ENCODE measurements at places on chromosomes 16 and 17.

DNA sequence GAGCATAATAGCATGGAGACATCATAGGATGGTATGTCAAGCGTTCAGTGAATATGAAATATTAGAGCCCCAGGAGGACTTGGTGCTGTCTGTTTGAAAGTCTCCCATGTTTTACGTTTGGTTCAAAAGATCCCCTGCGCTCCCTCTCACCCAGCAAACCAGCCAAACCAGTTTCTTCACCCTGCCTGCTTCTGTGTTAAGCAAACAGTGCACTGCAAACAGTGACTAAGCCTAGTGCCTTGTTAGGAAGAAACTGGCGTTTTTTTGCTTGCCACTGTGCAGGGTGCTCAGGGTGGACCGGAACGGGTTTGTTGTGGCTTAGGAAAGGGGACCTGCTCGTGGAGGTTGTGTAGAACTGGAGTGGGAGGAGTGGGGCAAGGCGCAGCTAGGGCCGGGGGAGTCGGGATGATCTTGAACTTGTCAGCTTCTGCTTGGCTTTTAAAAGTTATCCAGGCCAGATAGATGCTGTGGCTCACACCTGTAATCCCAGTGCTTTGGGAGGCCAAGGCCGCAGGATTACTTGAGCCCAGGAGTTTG is 7.7 kb downstream of the CDH1 start:
- DNase-seq: no peak

- DNase-seq: no peak
These were observed 23.3 kb downstream of the SEC14L5 start for GRCh38 chr16:4981473-4981872.

- DNase-seq: no peak
These were observed 415 bp downstream of the XYLT1 start for GRCh38 chr16:17470182-17470907.

DNA sequence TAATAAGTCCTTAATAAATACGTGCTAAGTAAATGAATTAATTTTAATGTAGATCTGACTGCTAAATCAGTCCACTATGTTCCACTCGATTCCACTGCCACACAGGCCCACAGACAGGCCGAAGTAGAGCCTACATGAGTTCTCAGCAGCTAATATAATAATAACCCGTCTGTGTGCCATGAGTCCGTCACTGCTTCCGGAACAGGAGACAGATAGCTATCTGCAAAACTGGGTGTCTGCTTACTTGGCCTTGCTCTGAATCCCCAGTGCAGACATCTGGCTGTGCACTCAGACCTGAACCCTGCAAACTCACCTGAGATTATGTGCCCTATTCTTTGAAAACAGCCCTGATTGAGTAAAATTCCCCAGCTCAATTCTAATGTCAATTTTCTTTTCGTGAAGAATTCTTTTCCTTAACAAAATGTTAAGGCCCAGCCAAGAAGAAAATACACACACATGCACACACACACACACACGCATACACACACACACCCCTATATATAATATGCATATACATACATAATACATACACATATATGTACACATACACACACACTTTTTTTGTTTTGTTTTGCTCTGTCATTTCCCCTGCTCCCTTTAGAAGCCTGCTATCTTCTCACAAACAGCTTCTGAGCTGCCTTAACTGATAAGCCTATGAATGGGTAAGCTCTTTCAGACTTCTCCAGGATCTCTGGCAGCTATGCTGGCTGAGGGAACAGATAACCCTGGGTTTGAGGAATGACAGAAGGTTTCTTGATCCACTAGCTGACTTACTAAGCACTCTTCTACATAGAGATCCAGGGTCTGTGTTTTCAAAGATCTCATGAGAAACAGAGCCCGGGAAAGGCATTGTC is 39.8 kb upstream of the TOM1L1 start:
- no peak for DNase-seq

- DNase-seq: no peak
These were observed 4.2 kb downstream of the GIT1 start for GRCh38 chr17:29585080-29585751.

DNA sequence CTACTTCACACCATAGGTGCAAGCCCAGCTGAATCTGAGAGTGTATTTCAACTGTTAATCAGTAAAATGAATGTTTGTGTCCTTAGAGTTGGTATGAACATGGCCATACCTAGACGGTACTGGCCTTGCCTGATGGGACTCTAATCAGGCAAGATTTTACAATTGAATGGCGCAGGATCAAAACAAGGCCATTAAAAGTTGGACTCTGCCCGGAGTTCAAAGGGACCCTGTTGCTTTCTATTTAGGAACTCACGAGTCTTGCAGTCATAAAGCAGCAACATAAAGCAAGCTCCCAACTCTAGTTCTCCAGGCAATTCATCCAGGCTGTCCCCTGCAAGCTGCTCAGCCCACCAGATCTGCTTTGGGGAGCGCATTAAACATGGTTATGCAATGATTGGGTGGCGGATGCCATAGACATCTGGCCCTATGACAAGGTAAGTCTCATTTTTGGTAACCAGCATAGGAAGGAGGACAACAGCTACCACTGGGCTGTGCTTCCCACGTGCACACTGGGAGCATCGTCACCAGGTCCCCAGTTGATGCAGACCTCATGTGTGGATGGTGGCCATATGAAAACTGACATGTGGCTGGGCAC is 8.8 kb downstream of the TMEM186 start:
- no peak for DNase-seq

- no peak for DNase-seq
These were observed 19.2 kb upstream of the LITAF start for GRCh38 chr16:11605891-11606290.

DNA sequence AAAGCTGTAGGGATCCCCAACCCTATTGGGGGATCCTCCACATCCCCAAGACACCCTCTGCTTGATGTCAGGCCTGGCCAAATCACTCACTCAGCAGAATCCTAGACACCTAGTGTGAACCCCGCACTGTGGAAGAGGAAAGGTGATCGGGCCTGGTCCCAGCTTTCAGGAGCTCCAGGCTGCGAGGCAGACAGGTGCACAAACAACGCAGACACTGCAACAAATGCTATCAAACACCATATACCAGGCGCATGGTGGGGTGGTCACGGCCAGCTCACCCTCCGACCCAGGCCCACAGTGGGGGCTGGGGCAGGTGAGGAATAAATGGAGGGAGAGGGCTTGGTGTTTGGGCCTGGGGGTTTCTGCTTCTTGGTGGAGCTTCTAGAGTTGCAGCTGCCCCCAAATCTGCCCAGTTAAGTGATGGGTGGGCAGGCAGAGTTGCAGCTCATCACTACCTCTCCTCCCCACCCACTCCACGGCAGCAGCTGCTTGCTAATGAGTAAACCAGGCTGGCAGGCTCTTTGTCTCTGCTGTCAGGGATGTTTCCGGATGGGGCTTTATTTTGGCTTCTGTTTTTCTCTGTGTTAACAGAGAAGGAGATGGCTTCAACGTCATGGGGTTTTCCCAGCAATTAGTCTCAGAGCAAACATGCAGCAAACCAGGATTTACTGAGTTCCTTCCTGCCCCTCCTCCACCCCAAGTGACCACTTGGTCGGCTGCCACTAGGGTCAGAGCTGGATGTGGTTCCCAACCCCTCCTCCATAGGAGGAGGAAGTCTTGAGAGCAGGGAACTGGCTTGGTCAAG is 46.6 kb downstream of the PECAM1 start:
- DNase-seq: no peak

DNA sequence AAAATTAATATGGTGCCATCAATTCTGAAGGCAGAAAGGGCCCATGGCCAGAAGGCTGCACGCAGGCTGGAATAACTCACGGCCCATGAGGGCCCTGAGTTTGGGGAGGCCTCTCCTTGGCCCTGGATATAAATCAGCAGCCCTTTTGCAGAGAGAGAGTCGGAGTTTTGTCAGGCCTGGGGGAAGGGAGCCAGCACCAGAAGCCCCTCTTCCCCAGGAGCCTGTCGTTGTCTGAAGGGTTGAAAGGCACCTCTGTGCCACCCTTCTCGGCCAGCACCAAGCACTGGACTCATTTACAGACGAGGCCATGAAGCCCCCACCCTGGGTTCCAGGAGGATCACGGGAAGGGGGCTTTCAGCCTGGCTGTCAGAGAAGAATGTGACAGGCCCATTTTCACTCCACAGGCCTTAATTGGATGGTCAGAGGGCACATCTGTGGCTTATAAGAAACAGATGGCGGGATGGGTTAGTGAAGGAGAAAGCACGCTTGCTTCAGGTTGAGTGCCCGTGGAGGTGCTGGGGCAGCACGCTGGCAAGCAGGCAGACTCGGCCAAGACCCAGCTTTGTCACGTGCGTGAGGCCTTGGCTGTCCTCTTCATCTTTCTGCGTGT is 140.6 kb downstream of the CLEC16A start:
- DNase-seq: no peak

GRCh38 chr17:60601447-60602384 is 1.7 kb downstream of the PPM1D start:
- DNase-seq: no peak

DNA sequence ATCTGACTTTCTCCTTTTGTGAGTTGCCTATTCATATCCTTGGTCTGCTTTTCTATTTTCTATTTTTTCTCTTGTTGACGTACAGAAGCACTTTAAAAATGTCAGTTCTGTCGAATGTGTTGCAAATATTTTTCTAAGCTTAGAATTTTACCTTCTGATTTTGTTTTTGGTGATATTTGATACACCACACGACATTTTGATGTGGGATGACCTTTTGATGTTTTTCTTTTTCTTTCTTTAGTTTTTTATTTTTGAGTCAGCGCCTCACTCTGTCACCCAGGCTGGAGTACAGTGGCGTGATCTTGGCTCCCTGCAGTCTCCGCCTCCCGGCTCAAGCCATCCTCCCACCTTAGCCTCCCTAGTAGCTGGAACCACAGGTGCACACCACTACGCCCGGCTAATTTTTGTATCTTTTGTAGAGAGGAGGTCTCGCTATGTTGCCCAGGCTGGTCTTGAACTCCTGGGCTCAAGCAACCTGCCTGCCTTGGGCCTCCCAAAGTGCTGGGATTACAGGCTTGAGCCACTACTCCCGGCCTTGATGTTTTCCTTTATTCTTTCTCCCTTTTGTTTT is 39.6 kb downstream of the WSB1 start:
- no peak for DNase-seq

DNA sequence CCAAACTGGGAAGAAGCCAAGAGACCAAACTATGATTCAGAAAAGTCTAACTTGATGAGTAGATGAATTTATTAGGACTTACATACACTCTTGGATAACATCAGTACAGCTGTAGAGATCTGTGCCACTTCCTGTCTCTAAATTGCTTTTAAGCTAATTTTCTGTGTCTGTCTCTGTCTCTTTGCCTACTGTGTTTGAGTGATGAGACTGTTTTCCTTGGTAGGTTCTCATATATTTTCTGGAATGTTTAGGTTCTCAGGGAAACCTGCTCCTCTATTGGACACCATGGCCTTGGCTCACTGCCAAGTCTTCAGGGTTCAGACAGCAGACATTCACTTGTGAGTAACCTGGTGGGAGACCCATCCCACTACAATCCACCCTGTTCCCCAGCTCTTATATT is 103.5 kb upstream of the KIF2B start:
- no peak for DNase-seq

GRCh38 chr17:73639322-73639721 is 4.9 kb downstream of the SDK2 start:
- no peak for DNase-seq

DNA sequence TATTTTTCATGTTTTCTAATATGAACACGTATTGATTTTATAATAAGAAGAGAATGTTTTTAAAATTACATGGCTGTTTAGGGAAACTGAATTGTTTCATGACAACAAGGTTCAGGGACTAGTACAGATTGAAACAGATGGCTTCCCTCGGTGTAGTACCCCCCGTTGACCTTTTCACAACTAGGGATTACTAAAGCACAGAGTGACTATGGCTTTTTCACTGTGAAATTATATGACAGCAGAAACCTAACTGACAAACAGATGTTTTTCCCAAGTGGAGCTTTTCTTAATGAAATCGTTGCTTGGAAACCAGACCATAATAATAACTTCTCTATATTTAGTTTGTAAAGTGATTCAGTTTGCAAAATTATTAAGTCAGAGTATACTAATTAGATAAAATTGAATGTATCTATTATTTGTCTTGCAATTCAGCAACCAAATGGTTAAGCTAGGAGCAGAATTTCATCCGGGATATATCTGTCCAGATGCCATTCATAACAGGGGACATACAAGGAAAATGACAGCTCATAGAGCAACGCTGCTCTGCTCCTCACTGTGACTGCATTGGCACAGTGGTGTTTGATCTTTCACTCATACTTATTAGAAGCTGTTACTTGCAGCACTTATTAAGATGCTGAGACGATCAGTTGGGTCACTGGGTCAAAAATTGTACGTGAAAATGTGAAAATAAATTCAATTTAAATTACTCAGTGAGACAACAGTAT is 111.7 kb downstream of the TANGO6 start:
- no peak for DNase-seq

- DNase-seq: no peak
These were observed 93.8 kb downstream of the GRIN2A start for GRCh38 chr16:10088380-10088793.

DNA sequence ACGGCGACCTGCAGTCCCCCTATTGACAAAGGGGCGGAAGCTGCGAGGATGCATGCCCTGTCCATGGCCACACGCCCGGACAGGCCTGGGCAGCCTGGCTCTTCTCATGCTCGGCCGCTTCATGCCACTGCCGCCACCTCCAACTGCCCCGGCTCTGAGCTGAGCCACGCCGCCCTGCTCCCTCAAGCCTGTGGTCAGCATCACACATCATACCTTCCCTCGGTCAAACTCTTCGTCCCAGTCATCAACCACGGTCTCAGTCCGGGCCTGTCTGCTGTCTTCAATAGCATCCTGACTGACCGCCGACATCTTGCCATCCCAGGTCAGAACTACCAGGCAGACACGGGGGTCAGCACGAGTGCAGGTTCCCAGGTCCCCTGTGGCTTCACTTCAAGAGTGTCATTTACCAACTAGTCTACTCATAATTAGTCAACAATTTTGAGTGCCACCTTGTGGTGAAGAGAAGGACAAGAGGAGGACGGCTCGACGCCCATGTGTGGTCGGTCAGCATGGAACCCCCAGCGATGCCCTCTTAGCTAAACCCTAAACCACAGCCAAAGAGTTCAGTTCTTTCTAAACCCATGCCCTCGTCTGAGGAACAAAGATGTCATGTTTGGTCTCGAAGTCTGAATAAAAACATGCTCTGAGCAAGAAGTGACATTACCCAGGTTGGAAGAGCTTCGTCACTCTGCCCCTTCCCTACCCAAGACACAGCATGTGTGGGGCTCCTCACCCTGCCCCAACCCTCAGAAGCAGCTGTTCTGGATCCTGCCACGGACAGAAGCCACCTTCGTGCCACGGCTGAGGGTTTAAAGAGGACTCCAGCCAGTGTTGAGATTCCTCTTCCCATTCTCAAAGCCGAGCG is 16.9 kb upstream of the CYTH1 start:
- DNase-seq: no peak
